IMR-90 (cell line): ENCODE measurements at places on chromosomes 5 and 9. TPM values are rescaled to one million over a fixed set of nuclear protein-coding genes. Genes with fewer than 3 reads are reported as not detected.

Gene ZDHHC11
- 0.28 and 0.36 TPM in 2 replicates for total RNA-seq

Gene CD74
- total RNA-seq, result 0.18 and 0.28 TPM in 2 replicates

Gene SNCAIP
- 19.0 and 22.5 TPM in 2 replicates for total RNA-seq

Gene KIF24
- 2.5 and 3.0 TPM in 2 replicates for total RNA-seq

Gene SLC4A9
- total RNA-seq, result not detected in 2 replicates

Gene SLC36A2
- not detected in 2 replicates for total RNA-seq

Gene IL3
- not detected in 2 replicates for total RNA-seq

Gene TLX3
- total RNA-seq, result not detected in 2 replicates

Gene UNC5A
- total RNA-seq, result not detected in 2 replicates

Gene HTR1A
- not detected in 2 replicates for total RNA-seq

Gene CDC25C
- 7.5 and 8.2 TPM in 2 replicates for total RNA-seq

Gene PSD2
- not detected in 2 replicates for total RNA-seq

Gene CCDC180
- total RNA-seq, result 0.56 and 0.90 TPM in 2 replicates

Gene CHMP5
- 70.6 and 95.5 TPM in 2 replicates for total RNA-seq

Gene STPG3
- total RNA-seq, result not detected in 2 replicates

Gene HDHD3
- total RNA-seq, result 6.9 and 7.0 TPM in 2 replicates

Gene IFNB1
- total RNA-seq, result not detected in 2 replicates

Gene COL27A1
- 2.2 and 3.2 TPM in 2 replicates for total RNA-seq
